ENCODE measurements at places on chromosomes 1 and 21.

DNA sequence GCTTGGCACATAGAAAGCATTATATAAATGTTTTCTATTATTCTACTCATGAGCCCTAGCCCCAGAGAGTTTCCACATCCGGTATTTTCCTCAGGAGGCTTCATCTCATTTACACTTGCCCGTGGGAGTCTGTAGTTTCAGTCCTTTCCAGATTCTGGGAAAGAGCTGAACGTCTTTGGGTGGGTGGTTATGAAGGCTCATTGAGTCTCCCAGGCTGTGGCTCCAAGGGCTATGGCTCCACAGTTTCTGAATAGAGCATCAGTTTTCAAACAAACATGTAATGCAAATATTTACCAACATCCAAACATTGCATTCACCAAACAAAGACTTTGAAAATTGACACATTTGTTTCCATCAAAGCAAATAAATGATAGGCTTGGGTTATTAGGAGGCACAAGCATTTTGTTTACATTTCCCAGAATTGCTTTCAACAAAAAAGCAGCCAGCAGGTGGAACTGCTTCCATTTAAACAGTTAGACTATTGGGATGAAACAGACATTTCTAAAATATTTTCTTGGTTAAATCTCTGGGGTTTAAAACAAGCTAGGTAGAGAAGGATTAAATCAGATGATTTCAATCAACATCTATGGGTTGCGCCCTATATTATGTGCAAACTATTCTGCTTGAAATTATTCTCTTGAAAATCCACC lies 1.3 kb upstream of the LEMD1 start:
- no peak for DNase-seq

DNA sequence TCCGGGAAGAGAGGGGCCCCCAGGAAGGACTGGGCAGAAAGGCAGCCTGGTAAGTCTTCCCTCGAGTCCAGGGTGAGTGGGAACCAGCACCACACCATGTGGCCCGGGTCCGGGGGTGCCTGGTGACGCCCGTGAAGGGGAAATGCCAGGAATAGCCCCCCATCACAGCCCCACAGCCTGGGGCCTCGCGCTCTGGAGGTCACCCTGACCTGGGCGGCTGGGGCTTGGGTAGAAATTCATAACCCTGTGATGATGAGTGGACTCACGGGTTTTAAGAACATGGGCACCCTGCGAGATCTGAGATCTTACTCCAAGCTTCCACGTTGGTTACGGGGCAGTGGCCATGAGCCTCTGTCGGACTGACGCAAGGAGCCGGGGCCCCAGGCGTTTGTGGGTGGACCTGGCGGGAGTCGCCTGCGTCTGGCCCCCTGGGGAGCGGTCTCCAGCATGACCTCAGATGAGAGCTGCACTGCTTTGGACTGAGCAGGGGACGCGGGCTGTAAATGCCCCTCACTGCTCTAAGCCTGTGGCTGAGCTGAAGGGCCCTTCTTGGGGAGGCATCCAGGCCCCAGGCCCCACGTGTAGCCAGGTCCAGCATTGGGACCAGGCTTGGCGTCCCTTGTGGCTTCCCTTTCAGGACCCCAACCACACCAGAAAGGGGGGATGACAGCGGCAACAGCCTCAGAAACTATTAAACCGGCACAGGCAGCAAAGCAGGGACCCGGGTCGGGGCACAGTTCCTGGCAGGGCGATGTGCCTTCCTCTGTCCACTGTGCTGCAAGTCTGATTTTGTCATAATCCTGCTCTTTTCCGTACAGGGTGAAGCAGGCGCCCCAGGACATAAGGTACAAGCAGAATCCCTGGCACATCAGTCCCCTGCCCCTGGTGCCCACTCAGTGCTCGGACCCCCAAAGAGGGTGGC lies 60.0 kb downstream of the SLC19A1 start:
- no peak for DNase-seq

- no peak for DNase-seq
These were observed 9.6 kb upstream of the RFX5 start for GRCh38 chr1:151356696-151357095.

GRCh38 chr1:3304246-3304645 lies 150.2 kb upstream of the ARHGEF16 start:
- no peak for DNase-seq

Measured in Kasumi-1 (cell line).